Activated naive CD8-positive, alpha-beta T cell treated with anti-CD3 and anti-CD28 coated beads, Interleukin-2, amount 50 U/mL, for 16 hours (primary cell): ENCODE measurements at places on chromosomes 4 and X.

- DNase-seq = no peak
Observed at GRCh38 chr4:165502916-165503907, 124.4 kb downstream of the CPE start.

GRCh38 chr4:29009908-29010307 is 1710.3 kb upstream of the PCDH7 start:
- no peak for DNase-seq

DNA sequence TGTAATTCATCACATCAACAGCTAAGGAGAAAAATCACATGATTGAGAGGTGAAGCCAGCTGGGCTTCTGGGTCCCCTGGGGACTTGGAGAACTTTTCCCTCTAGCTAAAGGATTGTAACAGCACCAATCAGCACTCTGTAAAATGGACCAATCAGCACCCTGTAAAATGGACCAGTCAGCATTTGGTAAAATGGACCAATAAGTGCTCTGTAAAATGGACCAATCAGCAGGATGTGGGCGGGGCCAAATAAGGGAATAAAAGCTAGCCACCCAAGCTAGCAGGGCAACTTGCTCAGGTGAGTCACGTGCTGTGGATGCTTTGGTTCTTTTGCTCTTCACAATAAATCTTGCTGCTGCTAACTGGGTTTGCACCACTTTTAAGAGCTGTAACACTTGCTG is 1248.3 kb downstream of the PCDH18 start:
- DNase-seq = no peak

DNA sequence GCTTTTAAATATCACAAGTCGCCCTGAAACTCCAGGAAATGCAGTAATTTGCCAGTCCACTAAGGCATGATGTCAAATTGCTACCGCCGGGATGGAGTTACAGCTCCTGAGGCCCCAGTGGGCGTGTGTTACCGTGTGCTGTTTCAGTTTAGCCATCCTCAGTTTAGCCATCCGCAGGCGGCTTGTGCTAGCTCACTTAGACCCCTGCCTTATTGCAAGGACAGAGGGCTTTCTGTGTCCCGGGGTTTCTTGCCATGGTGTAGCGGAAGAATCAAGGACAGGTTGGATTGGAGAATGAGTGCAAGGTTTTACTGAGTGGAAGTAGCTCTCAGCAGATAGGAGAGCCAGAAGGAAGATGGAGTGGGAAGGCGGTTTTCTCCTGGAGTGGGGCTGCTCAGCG is 33.8 kb upstream of the LRBA start:
- no peak for DNase-seq

DNA sequence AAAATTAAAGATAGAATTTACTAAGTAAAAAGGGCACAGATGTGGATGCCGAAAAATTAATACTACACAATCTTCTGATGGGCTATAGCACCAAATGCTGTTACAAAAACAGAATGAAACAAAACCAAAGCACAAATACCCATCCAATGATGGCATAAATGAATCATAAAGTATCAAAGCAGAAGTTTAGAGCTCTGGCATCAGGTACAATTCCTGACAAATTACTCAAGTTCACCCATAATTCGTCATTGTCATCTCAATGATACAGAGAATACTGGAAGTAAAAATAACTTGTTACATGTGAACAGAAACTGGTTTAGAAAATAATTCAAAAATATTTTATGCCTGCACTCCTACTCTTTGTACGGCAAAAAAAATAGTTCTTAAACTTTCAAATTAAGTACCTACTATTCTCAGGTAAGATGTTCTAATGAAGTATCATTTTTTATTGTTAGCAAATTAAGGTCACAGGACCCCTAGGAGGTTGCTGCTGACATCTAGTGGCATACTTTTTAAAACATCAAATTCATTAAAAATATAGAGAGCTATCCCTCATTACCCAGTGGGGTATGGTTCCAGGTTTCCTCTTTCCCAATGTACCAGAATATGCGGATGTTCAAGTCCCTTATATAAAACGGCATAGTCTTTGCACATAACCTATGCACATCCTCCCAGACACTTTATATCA is 126.1 kb downstream of the INPP4B start:
- DNase-seq = no peak

DNA sequence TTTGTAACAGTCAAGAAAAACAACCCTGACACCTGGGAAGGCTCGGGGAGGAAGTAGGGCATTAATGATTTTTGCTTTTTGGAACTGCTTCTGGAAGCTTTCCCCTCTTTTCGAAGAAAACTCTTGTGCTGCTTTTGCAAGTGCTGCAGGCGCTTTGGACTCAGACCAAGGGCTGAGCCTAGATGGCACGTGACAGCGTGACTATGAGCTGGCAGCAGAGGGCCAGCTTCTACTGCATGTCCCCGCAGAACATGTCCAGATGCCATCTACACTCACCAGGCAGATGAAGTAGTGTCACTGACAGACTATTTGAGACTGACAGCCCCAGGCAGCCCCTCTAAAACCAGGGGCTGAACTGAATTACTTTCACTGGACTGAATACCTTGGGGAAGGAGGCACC is 6.2 kb downstream of the NR0B1 start:
- DNase-seq = no peak

- no peak for DNase-seq
Observed at GRCh38 chr4:145960012-145960411, 21.4 kb upstream of the ZNF827 start.

DNA sequence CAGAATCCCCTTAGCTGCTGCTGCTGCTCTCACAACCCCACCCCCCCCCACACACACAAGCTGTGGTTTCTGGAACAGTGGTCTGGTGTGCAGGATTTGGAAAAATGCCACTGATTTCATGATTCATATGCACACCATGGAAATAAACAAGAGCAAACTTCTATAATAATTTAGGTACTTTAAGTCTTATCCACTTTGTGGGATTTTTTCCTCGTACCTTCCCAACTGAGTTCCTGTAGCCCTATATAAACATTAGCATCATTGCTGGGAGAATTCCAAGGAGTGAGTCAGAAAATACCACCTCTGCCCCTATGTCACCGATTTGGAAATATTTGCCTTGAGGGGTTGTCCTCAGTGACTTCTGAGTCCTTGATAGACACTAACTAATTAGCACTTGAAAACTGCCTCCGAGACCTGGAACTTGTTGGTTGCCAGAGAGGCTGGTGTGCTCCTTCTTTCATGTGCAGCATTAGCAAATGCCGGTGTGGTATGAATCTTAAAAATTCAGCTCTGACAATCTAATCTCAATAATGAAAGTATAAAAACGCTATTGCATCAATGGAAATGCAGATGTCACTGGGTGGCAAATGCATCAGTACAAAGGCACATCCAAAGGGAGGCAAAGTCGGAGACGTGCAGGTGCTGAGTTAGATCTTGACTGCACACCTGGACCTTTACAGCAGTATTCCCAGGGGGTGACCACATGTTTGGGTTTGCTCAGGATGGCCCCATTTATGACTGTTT is 61.8 kb downstream of the CPE start:
- no peak for DNase-seq

- no peak for DNase-seq
Observed at GRCh38 chr4:120939693-120940092, 17.2 kb upstream of the PRDM5 start.

DNA sequence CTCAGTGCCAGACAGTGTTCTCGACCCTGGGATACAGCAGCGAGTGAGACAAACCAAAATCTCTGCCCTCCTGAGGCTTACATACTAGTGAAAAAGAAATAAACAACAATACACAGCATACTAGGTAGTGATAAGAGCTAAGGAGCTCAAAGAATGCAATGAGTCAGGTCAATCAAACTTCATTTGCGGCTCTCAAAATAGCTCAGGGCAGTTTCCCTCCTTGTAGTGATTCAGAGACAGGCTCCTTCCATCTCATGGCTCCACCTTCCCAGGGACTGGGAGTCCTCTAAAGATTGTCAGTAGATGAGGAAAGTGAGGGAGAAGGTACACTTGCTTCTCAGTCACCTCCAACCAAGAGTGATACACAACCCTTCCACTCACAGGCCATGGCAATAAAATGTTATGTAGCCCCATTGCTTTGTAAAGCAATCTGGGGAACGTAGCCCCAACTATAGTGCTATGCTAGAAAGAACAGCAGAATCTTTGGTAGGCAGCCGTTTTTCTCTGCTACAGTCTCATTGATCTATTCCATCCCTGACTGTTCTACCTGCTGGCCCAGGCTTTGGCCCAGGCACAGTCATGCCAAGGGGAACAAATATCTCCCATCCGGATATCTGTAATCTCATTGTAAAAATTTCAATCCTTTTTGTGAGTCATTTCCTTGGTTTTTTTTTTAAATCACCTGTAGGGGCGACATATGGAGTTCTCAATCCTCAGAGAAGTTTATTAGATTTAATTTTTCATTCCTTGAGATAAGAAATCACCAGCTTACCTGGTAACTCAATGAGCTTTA is 183.1 kb upstream of the S100G start:
- DNase-seq = no peak

GRCh38 chr4:120049732-120050494 is 16.7 kb downstream of the MAD2L1 start:
- DNase-seq = peak; percentile 48

DNA sequence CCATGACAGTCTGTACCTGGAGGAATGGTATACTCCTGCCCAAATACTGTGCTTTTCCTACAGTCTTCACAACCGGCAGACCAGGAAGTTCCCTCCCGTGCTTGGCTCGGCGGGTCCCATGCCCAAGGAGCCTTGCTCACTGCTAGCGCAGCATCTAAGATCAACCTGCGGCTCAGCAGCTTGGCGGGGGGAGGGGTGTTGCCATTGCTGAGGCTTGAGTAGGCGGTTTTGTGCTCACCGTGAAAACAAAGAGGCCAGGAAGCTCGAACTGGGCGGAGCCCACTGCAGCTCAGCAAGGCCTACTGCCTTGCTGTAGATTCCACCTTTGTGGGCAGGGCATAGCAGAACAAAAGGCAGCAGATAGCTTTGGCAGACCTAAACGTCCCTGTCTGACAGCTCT is 152.7 kb downstream of the TEX11 start:
- DNase-seq = peak; percentile 7

DNA sequence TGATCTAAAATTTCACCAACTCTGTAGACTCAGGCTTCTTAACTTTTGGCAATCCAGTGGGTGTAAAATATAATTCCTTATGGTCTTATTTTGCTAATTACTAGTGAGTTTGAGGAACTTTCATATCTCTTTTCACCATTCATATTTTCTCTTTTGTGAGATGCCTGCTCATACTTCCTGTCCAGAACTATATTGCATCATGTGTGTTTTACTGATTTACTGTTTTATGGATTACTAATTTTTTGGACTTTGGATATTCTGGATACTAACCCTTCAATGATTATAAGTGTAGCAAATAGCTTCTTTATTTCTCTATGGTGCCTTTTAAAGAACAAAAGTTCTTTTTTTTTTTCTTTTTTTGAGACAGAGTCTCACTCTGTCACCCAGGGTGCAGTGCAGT is 20.6 kb downstream of the GSX2 start:
- no peak for DNase-seq

DNA sequence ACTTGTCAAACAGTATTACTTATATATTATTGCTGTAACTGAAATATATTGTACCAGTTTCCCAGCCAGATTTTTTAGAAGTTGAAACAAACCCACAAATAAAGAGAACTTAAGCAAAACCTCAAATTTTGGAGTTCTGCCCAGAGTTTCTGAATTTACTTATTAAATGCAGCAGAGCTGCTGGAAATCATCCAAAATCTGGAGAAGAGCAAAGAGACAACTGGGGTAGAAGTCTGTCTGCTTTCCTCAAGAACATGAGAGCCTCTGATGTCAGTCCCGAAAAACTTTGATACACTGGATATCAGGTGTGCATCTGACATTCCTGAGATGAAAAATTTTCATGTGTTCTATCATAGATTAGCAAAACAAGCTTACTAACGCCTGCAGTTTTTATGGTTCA is 325.9 kb downstream of the NR3C2 start:
- no peak for DNase-seq

- DNase-seq = no peak
Observed at GRCh38 chr4:145589916-145590702, 29.1 kb upstream of the MMAA start.

DNA sequence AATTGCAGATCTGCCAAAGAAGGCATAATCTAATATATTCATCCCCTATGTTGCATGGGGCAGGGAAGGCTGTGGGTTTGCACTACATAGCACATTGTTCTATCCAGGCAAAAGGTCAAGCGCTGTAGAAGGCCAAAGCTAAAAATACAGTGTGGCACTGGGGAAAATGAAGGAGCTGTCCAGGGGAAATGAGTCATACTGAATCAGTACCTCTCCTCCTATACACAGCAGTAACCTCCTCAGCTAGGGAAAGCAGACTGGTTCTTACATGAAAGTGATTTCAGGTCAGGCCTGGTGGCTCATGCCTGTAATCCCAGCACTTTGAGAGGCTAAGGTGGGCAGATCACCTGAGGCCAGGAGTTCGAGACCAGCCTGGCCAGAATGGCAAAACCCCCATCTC is 31.0 kb upstream of the SLC25A4 start:
- no peak for DNase-seq

GRCh38 chr4:76363556-76364290 is 57.2 kb downstream of the STBD1 start:
- no peak for DNase-seq

- DNase-seq = no peak
Observed at GRCh38 chrX:81925812-81926211, 723.9 kb downstream of the SH3BGRL start.

DNA sequence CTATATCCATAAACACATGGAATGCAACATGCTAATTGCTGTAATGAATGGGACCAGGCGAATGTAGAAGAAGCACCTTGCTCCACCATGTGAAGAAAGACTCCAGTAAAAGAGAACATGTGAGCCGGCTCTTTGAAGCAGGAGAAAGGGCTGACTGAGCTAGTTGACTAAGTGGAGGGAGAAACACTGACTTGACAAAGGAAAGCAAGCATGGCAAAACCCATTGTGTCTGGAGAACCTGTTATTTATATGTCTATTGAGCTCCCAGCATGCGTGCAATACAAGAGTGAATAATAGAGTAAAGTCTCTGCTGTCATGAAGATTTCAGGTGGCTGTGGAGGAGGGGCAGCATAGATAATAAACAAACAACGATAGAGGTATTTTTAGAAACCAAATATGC is 559.9 kb downstream of the RAB28 start:
- DNase-seq = no peak

DNA sequence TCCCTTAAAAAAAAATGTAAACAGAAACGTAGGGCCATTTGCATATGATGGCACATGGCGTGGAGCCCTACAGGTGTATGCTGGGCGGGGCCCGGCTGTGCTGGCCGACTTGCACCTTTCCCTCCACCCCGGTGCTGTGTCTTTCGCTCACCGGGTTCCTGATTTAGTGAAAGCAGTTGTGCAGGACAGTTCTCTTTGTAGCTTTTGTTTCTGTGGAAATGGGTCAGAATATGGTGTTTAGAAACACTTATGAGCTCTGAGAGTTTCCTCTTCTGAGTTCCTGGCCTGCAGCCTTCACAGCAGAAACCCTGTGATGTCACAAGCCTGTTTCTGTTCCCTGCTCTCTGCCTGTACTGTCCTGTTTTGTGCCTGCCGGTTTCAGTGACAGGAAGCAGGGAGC is 22.5 kb upstream of the MSANTD1 start:
- no peak for DNase-seq

GRCh38 chr4:77349796-77350195 is 192.8 kb downstream of the CCNG2 start:
- no peak for DNase-seq

GRCh38 chr4:174483792-174484191 is 38.5 kb downstream of the HPGD start:
- DNase-seq = no peak
